Gastrocnemius medialis (tissue), 4 donors: ENCODE measurements at places on chromosomes 16 and 17. TPM values are rescaled to one million over a fixed set of nuclear protein-coding genes. Genes with fewer than 3 reads are reported as not detected.

- H3K4me3 ChIP-seq = peak overlapping the region; percentile 74
- peak overlapping the region; percentile 91 for H3K27ac ChIP-seq
- peaks cover 34% of the 10 kb centered on the region for H3K4me1 ChIP-seq
- DNase-seq = peak; percentile 35
Measured at GRCh38 chr17:40139566-40140058, 725 bp upstream of the CASC3 start.

- DNase-seq = no peak
- H3K36me3 ChIP-seq = no peaks in the 10 kb centered on the region
- H3K27me3 ChIP-seq = peaks cover 9% of the 10 kb centered on the region
- H3K4me1 ChIP-seq = no peaks in the 10 kb centered on the region
Measured at GRCh38 chr16:65658787-65659220, 536.9 kb upstream of the CDH11 start.

GRCh38 chr17:63429766-63430165 lies 16.3 kb downstream of the CYB561 start:
- H3K36me3 ChIP-seq = no peaks in the 10 kb centered on the region
- H3K27me3 ChIP-seq = no peaks in the 10 kb centered on the region
- no peak overlapping the region for H3K27ac ChIP-seq

The TPSG1 gene
- total RNA-seq = not detected
